ENCODE measurements at places on chromosomes 16 and 17.

GRCh38 chr17:75632863-75633485 is at the start of gene SMIM5:
Gene SMIM5 (plus strand): TSS chr17:75633434. CDS start chr17:75640202, 6,768 bp downstream.
- DNase-seq: peak; percentile 75

GRCh38 chr16:2196162-2196980 is at the start of gene CASKIN1:
Gene CASKIN1 (minus strand): TSS chr16:2196605. CDS start chr16:2196432, 173 bp downstream.
- no peak for DNase-seq

GRCh38 chr16:27425961-27426360 is 24.0 kb downstream of the IL21R start:
- no peak for DNase-seq

DNA sequence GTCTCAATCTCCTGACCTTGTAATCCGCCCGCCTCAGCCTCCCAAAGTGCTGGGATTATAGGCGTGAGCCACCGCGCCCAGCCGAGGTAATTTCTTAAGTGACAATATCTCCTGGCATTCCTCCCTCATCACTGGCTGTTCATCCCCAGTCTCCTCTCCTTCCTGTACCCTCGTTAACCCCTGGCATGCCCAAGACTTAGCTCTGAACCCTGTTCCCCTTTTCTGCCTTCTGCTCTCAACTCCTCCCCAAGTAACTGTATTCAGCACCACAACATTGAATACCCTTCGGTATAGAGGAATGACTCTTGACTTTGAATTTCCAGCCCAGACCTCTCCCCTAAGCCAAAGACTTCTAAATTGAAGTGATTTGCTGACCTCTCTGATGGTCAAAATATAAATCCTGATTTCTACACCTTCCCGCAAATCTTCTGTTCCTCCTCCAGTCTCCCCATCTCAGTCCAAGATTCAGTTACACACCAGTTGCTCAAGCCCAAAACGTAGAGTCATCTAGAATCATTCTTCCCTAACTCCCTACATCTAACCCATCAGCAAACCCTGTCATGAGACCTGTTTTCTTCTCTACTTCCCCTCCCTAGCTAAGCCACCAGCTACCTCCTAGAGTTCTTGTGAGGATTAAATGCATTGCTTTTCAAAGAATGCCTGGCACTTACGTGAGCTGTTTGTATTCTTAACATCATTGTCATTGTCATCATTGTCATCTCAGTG is 14.8 kb downstream of the PMP22 start:
- no peak for DNase-seq

DNA sequence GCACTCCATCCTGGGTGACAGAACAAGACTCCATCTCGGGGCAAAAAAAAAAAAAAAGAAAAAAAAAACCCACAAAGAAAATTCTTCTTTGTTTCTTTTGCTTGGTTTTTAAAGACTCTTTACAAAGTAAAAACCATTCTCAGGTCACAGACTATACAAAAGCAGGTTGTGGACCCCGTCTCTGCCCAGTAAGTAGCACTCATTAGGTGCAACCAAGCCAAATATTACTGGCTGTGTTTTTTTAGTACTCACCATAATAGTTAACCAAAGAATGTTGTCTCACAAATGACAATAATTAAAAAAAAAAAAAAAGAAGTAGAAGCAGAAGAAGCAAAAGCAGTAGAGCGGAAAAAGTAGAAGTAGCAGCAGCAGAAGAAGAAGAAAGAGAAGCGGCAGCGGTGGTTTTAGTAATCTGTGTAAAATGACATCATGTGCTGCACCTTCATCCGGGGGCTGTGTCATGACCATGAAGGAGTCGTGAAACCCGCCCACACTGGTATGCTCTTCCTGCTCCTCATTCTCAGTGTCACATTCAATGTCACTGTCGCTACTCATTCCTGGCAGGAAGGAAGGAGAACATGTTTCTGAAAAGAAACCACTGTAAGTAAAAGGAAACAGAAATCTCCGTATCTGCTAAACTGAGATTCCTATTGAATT is 105.4 kb downstream of the TRIM37 start:
- DNase-seq: peak; percentile 47

- DNase-seq: no peak
These were observed at the start of gene VWA3A for GRCh38 chr16:22092143-22092933. Gene VWA3A (plus strand): TSS chr16:22092541. CDS start chr16:22092638, 97 bp downstream.

- no peak for DNase-seq
These were observed 22.3 kb downstream of the RHBDL3 start for GRCh38 chr17:32287804-32288511.

- DNase-seq: no peak
These were observed 466.6 kb upstream of the ERCC4 start for GRCh38 chr16:13453325-13453724.

- no peak for DNase-seq
These were observed 485.9 kb upstream of the GOT2 start for GRCh38 chr16:59220011-59220410.

DNA sequence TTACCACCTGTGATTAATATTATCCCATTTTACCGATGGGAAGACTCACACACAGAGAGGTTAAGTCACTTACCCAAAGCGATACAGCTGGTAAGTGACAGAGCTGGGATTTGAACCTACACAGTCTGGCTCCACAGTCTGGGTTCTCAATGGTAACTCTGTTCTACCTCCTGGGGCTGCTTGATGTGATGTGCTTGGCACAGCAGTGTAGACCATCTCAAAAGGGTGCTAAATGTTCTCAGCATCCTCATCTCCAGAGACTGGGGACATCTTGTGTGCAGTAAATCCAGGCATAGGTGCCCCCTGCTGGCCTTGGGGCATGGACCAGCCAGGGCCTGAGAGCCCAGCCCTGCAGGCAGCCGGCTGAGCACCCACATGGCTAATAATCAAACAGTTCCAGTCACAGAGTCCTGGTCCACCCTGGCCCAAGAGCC is 15.4 kb upstream of the KATNB1 start:
- DNase-seq: no peak

GRCh38 chr16:87457061-87457611 is 35.7 kb downstream of the ZCCHC14 start:
- no peak for DNase-seq

DNA sequence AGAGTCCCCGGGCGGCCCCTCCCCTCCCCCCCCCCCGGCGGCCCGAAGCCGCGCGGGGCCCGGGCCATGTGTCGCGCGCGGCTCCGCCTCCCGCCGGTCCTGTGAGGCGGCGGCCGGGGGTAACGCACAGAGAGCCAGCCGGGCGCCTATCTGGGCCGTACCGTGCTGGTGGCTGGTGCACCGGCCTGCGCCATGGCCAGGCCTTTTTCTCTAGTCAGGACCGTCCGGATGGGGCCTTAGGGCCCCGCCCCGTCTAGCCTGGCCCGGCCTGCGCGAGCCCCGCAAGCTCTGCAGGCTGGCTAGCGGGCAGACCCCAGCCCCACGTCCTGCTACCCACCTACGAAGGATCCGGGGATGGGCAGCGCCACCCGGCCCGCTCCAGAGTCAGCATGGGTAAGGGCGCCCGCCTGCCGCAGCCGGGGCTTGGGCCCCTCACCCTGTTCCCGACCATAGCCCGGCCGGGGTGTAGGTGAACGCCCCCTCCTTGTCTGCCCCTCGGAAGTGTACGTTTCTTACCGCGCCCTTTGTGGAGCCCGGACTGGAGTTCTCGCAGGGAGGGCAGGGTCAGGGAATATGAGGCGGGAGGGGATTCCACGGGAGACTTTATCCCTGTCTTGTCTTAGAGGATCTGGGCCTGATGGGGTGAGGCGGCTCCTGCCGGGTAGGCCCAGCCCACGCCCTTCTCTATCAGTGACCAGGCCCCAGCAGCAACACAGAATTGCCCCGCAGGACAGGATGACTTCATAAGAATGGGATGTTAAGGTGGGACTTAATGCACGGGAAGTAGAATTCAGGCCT is at the start of gene CENPT:
TSS of gene CENPT (minus strand) at position 630 of the 798 bp plus-strand sequence. CDS start 13,834 bp downstream, outside the sequence.
- DNase-seq: no peak

- DNase-seq: no peak
These were observed 4.9 kb upstream of the PSMD7 start for GRCh38 chr16:74291577-74292208.

GRCh38 chr17:46020023-46020761 is 21.1 kb downstream of the STH start:
- peak; percentile 40 for DNase-seq

DNA sequence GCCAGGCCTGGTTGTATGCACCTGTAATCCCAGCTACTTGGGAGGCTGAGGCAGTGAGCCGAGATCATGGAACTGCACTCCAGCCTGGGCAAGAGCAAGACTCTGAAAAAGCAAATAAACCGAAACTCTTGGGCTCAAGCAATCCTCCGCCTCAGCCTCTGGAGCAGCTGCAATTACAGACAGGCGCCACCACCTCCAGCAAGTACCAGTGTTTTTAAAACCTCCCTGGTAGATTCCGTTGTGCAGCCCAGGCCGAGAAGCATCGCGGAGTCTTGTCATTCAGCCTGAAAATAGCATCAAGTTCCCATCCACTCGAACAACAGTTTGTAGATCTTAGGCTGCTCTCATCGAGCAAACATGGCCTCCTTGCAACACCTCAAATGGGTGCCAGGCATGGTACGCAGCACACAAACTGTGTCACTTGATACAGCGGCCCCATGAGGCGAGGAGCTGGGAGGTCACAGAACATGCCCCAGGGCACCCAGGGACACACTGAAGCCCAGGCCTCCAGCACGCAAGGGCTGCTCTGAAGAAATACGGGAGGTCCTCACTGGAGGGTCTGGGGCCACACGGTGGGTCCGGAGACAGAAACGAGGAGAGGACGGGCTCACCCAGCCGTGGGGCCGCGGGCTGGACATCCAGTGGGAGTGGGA is 18.1 kb downstream of the TMC6 start:
- DNase-seq: no peak

GRCh38 chr16:88703486-88704309 is 2.5 kb downstream of the RNF166 start:
- peak; percentile 52 for DNase-seq

GRCh38 chr16:57388359-57389086 is 16.0 kb upstream of the CCL17 start:
- DNase-seq: no peak

DNA sequence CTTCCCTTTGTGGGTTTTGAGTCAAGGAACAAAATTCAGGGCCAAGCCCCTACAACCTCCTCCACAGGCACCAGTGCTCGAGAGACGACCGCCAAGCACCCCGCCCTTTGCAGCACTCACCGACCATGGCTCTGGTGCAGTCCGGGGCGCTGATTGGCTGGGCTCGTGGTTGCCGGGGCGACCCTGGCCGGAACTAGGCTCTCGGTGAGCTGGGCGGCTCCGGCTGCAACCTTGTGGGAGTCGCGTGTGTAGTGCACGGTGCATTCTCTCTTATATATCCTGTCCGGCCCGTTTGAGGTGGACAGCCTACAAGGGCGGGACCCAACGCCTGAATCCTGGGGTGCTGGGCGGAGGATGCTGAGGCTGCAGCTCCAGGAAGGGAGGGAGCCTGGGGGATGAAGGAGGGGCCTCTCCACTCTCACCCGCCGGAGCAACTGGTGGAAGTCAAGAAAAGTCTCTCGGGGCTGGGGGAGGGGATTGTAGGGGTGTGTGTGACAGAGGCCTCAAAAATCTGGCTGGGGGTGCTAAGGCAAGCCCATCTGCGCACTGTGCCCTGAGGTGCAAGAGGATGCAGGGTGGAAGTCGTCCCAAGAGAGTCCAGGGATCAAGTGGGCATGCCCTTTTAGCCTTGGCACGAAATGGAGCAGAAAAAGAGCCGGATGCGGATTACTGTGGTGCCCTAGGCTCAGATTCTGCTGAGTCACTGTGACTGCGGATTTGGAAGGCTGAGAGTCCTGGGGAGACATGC is at the start of gene NQO1:
TSS of gene NQO1 (minus strand) at position 248 of the 748 bp plus-strand sequence. CDS start at position 127, 121 bp downstream.
- peak; percentile 68 for DNase-seq

- DNase-seq: peak; percentile 18
These were observed 11.0 kb downstream of the ACSM3 start for GRCh38 chr16:20774703-20775362.

- DNase-seq: no peak
These were observed 33.9 kb upstream of the CLEC18B start for GRCh38 chr16:74455213-74455612.

- DNase-seq: no peak
These were observed 2.1 kb downstream of the MYH2 start for GRCh38 chr17:10547351-10547750.

DNA sequence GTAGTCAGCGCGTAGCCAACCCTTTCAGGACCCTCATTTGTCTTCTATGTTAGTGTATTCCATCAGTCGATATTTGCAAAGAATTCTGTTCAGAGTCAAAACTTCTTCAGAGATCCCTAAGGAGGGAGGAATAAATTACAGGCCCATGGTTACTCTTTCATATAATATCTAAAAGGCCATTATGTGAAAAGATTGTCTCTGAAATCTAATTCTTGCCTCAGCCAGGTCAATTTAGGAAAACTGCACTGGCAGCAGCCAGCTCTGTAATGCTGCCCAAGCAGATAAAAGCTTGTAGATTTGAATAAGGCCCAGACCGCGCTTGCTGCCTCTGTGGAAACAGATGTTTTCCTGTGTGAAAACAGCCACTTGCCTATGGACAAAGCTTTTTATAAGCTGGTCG is 379.8 kb downstream of the CNTNAP4 start:
- no peak for DNase-seq

DNA sequence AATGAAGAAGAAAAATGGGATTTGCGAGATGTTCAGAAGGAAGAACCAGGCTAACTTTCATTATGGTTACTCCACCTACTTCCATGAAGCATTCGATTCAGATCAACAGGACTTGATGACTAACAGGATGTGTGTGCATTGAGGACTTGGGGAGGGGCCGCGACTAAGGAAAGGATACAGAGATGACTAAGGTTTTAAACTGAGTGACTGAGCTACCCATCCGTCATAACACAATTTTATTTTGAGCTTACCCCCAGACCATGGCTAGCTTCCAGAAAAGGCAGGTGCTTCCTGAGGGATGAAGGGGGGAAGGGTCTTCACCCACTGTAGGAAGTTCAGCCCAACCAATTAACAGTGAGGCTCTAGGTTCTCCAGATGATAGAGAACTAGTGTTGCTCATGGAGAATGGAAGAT is 2.5 kb upstream of the CDYL2 start:
- no peak for DNase-seq

DNA sequence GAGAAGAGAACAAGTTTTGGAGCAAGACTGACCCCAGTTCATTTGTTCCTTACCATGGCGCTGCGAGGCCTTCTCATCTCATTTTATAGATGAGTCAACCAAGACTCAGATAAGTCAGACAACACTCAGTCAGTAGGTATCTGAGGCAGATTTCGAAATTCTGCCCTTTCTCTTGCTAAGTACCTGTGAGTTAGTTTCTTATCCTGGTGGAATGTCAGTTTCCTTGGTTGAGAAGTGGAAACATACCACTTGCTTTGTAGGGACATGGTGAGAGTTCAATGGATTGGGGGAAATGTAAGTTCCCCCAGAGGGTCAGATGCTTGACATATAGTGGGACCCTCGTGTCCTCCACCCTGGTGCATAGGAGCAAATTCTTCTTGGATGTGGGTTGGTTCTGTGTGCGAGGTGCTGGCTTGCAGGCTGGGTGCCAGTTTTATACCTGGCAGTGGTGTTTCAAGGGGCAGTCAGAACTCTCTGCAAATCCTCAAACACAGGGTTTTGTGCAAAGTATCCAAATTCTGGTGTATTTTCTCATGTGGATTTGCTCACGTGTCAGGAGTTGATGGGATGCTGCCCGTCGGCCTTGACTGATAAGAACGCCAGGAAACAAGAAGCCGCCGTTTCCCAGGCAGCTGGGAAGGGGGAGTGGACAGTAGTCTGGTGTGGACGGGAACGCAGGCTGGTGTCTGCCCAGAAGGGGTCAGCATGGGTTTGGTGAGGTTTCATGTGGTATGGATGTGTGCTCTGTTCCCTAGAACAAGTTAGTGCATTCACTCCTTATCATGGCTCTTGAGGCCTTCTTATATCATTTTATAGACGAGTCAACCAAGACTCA is 61.1 kb upstream of the CIBAR2 start:
- no peak for DNase-seq

GRCh38 chr16:88287219-88287618 is 95.5 kb upstream of the ZNF469 start:
- DNase-seq: no peak

- no peak for DNase-seq
These were observed 341 bp downstream of the PCYT2 start for GRCh38 chr17:81910840-81911276.

GRCh38 chr17:45240905-45241327 is 19.2 kb downstream of the FMNL1 start:
- DNase-seq: no peak

All from T-helper 1 cell (primary cell).